ENCODE measurements at places on chromosomes 1 and 21.

DNA sequence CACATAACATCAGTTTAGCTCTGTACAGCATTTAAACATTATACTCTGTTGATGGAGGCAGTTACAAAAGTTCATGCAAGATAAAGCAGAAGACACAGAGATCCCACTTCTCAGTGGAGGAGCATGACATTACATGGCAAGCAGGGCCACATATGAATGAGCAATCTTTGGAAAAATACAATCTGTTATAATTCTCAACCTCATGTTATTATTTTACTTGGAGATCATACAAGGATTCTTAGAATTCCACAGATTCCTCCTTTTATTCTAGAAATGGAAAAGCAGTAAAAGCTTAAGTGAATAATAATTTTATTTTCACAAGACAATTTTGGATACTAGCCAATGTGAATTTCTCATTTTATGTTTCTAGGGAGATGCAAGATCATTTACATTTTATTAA, 66.6 kb downstream of the IFI44 start:
- H3K4me3 ChIP-seq, result no peak overlapping the region
- H3K36me3 ChIP-seq, result no peaks in the 10 kb centered on the region
- peaks cover 25% of the 10 kb centered on the region for H3K4me1 ChIP-seq
- H3K27ac ChIP-seq, result no peak overlapping the region

- peaks cover 8% of the 10 kb centered on the region for H3K4me1 ChIP-seq
- no peaks in the 10 kb centered on the region for H3K36me3 ChIP-seq
- no peak overlapping the region for H3K27ac ChIP-seq
- DNase-seq, result no peak
- H3K27me3 ChIP-seq, result no peaks in the 10 kb centered on the region
- H3K4me3 ChIP-seq, result no peak overlapping the region
Observed at GRCh38 chr1:59183749-59184317, 113.1 kb upstream of the FGGY start.

DNA sequence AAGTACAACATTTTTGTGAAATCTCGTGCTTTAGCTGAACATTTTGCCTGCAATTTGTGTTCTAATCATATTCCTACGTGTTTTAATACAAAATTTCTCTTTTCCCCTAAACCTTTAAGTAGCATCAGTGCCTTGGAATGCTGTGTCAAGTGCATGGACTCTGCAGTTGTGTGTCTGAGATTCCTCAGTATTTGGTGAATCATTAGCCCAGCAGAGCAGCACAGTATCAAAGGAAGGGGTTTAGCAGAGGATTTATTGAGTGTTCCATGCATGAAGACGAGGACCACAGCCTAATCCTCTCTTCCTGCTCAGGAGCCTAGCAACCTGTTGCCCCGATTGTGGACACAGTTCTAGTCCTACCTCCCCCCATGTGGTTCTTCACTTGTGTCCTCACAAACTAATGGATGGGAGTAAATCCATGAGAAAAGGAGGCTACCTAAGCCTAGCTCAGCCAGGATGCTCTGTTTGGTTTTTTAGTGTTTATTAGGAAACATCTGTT, 29.3 kb upstream of the PCP4 start:
- H3K4me1 ChIP-seq, result peaks cover 8% of the 10 kb centered on the region
- H3K27me3 ChIP-seq, result no peaks in the 10 kb centered on the region
- DNase-seq, result no peak
- H3K27ac ChIP-seq, result no peak overlapping the region
- H3K36me3 ChIP-seq, result no peaks in the 10 kb centered on the region

DNA sequence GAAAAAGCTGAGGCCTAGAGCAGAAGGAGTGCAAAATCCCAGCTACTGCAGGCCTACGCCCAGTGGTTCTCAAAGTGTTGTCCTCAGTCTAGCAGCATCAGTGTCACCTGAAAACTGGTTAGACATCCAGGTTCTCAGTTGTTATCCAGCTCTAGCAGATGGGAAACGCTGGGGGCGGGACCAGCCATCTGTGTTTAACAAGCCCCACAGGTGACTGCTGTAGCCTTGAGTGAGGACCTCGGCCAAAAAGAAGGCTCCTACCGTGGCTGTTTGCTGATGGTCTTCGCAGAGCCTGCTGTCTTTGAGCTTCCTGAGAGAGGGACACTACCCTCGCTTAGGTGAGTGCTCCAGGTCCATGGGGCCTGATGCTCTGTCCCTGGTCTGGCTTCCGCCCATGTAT, 69.7 kb downstream of the LRRN2 start:
- no peak overlapping the region for H3K27ac ChIP-seq
- H3K4me3 ChIP-seq, result no peak overlapping the region
- H3K36me3 ChIP-seq, result no peaks in the 10 kb centered on the region
- peaks cover 18% of the 10 kb centered on the region for H3K27me3 ChIP-seq
- no peak for DNase-seq

DNA sequence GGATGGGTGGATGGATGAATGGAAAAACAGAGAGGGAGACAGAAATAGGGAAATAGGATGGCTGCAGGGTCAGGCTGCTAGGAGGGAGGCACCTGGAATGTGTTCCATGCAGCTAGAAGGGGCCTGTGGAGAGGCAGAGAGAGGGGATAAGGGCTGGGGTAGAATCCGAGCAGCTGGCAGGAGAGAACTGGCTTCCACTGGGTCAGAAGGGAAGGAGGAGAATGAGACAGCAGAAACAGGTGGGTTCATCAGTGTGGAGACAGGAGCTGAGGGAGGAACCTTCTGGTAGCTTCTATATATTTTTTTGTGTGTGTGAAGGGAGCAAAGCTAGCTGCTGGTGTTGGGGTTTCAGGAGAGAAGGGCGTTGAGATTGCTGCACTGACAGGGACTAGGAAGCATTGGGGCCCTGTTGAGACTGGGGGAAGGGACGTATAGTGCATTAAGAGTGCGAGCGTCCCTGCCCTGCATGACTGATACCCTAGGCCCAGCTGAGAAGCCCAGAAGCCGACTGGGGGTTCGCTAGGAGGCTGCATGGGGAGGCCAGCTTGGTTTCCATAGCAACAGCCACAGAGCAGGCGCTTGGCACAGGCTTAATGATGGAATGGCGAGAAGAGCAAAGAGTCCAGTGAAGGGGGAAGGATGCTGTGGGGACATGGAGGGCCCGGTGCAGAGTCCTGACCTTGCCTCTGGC, 14.8 kb upstream of the KIF21B start:
- no peaks in the 10 kb centered on the region for H3K27me3 ChIP-seq
- no peak overlapping the region for H3K4me3 ChIP-seq
- H3K27ac ChIP-seq, result no peak overlapping the region
- H3K36me3 ChIP-seq, result no peaks in the 10 kb centered on the region

DNA sequence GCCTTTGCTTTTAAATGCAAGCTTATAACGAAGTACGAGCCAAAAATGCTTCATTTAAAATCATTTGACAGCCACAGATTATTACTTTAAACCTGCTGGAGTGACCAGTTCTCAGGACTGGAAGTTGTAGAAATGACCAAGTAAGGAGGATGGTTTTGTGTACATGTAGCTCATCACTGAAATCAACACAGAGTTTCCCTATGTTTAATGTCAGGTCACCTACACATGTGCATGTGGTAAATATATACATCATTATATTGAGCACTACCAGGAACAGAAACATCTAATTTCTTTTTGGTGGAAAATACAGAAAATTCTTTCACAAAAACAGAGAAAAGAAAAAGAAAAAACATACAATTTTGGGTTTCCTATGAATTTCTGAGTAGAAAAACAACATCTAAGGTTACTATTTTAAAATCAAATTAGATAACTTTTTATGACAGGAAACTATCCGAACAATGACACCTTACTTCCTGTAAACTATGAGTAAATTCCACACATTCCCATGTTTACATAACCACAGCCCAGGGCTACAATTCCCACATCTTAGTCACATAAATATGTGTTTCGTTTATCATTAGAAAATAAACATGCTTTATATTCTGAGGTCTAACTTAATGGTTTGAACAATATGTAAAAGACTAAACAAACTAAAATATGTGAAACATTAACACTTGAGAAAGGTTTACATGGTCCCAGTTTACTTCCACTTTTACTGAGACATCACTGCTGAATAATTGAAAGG, 73.6 kb downstream of the ZNF281 start:
- no peaks in the 10 kb centered on the region for H3K36me3 ChIP-seq
- DNase-seq, result no peak
- H3K27ac ChIP-seq, result peak overlapping the region; percentile 35
- peaks cover 22% of the 10 kb centered on the region for H3K4me1 ChIP-seq

- H3K4me3 ChIP-seq, result no peak overlapping the region
- H3K27ac ChIP-seq, result peak overlapping the region; percentile 65
- H3K4me1 ChIP-seq, result peaks cover 4% of the 10 kb centered on the region
- no peak for DNase-seq
- peaks cover 8% of the 10 kb centered on the region for H3K36me3 ChIP-seq
- H3K27me3 ChIP-seq, result no peaks in the 10 kb centered on the region
Observed at GRCh38 chr1:31434101-31434871, 21.3 kb downstream of the SERINC2 start.

- no peak for DNase-seq
- no peak overlapping the region for H3K27ac ChIP-seq
- H3K36me3 ChIP-seq, result no peaks in the 10 kb centered on the region
- H3K27me3 ChIP-seq, result peaks cover 3% of the 10 kb centered on the region
- H3K4me1 ChIP-seq, result peaks cover 20% of the 10 kb centered on the region
Observed at GRCh38 chr1:215001419-215002021, 81.0 kb upstream of the KCNK2 start.

All from type B pancreatic cell (in vitro differentiated cells).